ENCODE measurements at places on chromosomes 12 and 14.

GRCh38 chr12:66152732-66153131 is 17.1 kb downstream of the TMBIM4 start:
- DNase-seq = no peak

DNA sequence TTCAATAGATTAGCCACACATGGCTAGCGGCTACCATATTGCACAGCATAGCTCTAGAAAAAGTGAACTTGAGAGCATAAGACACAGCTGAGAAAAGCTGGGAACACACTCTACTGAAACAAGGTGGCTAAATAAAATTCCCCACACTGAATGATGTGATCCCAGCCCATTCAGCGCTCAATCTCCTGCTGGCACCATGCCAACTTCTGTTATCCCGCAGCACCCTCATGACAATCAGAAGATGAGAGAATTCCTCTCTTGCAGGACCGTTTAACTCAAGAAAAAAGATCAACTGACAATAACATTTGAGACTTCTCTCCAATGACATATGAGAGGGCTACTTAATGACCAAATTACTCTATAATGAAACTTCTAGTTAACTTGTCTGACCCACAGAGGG is 115.4 kb downstream of the ADAMTS20 start:
- DNase-seq = no peak

DNA sequence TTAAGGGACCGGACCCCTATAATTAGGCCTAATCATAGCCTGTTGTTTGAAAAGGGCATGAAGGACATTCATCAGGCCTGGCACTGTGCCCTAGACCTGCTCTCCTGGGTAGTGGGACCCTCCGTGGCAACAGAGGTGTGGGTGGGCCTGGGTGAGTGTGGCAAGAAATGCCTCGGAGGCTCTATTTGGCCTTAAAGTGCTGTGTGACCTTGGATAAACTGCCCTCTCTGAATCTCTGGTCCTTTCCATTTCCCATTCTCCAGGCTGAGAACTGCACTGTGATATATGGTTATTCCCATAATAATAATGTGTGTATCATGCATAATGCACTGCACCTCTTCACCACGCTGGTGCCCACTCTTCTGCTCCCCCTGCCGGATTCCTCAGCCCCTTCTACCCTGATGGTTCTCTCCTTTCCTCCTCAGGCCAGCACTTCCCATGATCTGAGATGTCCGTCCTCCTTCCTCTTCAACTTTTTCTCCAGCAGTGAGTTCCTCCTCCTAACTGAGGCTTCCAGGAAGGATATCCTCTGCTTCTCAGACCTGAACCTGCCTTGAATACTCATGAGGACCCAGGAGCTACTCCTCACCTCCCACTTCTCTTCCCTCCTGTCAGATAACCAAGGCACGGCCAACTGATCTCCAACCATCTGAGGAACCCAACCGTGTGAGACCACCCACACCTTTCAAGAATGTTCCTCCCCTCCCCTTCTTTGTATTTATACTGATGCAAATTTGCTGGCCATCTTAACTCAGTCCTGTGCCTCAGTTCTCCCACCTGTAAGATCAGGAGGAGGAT is 111.0 kb upstream of the PZP start:
- no peak for DNase-seq

DNA sequence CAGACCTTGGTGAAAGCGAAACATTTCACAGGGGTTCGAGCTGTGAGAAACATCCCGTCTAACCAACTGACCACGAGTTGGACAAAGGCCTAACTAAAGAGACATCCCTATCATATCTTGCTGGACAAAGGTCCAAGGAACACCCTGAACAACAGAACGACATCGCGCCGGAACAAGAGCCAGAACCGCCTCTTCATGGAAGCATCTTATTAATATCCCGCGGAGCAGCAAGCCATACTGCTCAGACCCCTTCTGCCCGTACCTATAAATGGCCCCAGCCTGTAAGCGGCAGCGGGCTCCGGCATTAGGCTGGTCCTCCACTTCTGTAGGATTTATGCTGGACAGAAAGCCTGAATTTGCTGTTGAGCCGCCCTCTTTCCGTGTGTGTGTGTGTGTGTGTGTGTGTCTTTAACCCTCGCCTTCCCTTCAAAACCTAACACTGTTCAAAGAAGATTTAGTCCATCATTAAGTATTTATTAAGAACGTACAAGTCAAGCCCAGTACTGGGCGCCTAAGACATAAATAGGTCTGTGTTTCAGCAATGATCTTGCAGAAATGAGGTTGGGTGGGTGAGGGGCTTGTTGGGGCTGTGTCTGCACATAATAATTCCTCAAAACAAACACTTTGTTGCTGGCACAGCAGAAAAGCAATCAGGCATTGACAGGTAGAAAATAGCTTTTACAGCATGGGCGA is 1.9 kb downstream of the SLC6A15 start:
- DNase-seq = no peak

DNA sequence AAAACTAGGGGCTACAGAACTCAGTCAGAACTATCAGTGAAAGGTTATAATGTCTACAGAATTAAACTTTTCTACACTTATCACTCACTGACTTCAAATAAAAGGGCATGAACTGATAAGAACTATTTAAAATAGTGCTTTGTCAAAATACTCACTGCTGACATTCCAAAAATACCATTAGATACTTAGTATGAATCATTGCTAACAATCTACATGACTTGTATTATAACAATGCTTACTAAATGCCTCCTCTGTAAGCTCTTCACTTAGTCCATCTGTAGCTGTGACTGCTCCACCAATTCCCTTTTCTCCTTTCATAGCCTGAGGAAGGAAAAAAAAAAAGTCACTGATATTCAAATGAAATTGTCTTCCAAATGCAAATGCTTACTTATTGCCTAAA is 17.0 kb downstream of the NFYB start:
- DNase-seq = no peak

- DNase-seq = no peak
These were observed 47.3 kb downstream of the PRKAB1 start for GRCh38 chr12:119715268-119715620.

GRCh38 chr12:26798023-26798422 is 35.0 kb downstream of the ITPR2 start:
- DNase-seq = no peak

- DNase-seq = no peak
These were observed 80.9 kb downstream of the RPS6KA5 start for GRCh38 chr14:90979515-90979914.

DNA sequence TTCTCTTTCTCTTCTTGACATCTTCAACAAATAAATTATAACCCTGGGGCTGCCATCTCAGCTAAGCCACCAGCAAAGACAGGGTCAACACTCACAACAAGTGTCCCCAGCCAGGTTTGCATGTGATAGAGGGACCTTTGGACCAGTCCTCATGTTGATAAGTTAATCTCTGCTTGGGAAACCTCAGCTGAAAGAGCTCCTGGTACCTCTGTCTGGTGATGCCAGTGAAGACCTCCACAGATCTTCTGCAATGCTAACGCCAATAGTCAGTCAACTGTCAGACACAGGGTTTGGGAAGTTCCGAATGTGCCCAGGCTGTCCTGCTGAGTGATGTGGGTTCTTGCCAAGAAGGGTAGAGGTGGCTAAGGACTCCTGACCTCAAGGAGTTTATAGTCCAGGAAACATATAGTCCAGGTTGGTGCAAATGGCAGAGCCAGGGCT is 179.8 kb upstream of the GZMB start:
- DNase-seq = no peak

DNA sequence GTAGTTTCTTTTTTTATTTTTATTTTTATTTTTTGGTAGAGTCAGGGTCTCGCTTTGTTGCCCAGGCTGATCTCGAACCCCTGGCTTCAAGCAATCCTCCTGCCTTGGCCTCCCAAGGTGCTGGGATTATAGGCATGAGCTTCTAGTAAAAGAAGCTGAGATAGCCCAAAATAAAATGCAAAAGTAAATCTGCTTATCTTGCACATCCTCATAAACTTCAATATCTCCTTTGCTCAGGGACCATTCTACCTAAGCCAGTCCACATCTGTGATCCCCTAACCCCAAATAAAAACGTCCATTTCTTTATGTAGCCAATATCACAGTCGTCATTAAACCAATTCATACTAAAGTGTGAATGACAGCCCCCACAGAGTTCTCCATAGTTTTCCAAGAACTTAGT is 36.3 kb downstream of the ATF7 start:
- no peak for DNase-seq

DNA sequence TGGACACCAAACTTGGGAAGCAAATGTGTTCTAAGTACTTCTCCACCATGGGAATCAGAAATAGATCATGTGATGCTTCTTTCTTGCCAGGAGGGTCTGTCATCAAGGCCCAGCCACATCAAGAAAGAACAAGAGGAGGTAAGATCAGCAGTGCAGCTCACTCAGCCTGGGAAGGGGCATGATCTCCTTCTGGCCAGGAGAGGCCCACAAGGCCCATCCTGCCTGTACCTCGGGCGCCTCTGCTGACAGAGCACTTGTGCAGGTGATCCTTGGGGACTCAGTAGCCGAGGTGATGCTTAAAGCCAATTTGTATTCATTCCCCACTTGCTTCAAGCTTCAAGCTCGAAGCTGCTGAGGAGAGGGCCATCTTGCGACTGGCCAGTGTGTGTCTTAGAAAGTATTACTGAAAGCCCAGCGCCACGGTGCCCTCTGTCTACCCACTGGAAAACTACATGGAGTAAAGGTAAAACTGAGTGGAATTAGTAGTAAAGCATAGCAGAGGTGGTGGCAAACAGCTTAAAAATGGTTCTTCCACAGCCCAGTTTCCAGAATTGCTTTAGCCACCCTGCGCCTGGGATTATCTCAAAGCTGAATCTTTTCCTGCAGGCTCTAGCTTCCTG is 26.2 kb downstream of the RTRAF start:
- no peak for DNase-seq

DNA sequence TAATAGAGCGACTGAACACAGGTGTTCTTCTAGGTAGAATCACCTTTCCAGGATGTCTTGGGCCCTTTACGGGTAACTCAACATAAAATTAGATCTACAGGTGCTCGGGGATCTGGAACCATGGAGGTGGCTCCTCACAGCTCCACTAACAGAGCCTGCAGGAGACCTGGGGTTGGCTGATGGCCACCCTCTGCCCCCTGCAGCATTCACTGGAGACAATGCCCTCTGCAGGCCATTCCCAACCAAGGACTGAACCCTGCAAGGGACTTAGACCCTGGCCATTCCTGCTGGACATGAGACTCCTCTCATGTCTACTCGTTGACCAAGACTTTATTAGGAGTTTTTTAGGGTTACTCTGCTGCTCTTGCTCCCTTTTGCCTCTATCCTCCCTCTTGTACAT is 58.5 kb upstream of the PPP4R3A start:
- no peak for DNase-seq

DNA sequence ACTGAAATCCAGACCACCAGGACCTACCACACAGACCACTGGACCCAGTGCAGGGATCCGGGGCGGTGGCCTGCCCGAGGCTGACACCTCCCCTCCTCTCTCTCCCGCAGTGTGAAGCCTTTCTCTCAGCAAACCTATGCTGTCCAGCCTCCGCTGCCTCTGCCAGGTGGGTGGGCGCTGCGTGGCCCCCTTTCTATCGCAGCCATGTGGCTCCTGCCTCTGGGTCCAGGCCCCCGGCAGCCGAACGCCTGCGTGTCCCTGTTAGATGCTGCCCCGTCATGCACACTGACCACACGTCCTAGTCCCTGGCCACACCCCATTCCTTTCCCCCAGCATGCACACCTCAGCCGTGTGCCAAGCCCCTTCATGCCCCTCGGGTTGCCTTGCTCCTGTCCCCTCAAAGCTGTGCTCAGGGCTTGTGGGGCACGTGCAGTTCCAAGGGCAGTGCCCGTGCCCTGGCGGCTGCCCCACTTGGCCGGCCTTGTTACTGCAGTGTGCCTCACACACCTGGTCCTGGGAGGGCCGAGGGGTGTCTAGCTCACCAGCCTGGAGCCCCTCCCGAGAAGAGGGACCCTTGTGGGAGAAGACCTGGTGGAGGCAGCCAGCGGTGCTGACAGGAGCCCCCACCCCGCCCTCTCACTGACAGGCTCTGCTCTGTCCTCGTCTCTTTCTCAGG is 58.0 kb upstream of the TSPAN9 start:
- no peak for DNase-seq

DNA sequence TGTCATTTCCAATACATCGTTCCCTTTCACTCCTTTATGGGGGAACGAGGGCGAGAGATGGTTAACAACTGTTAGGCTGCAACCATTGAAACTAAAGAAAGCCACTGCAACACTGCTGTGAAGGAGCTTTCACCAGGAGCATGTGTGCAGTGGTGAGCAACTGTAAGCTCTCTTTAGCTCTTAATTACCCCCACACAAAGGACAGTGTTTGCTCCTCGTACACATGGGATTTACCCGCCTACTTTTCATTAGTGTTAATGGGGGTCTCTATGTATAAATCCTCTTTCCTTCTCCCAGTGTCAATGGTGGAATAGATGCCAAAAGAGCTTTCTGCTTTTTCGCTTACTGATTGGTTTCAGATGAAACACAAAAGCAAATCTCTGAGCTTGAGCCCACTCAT is 343.1 kb downstream of the FLRT2 start:
- no peak for DNase-seq

GRCh38 chr14:93045965-93046704 is 69.6 kb downstream of the ITPK1 start:
- no peak for DNase-seq

GRCh38 chr14:23068789-23069412 is 11.6 kb upstream of the CDH24 start:
- DNase-seq = peak; percentile 45

- no peak for DNase-seq
These were observed 55.7 kb downstream of the SSH1 start for GRCh38 chr12:108801736-108802100.

DNA sequence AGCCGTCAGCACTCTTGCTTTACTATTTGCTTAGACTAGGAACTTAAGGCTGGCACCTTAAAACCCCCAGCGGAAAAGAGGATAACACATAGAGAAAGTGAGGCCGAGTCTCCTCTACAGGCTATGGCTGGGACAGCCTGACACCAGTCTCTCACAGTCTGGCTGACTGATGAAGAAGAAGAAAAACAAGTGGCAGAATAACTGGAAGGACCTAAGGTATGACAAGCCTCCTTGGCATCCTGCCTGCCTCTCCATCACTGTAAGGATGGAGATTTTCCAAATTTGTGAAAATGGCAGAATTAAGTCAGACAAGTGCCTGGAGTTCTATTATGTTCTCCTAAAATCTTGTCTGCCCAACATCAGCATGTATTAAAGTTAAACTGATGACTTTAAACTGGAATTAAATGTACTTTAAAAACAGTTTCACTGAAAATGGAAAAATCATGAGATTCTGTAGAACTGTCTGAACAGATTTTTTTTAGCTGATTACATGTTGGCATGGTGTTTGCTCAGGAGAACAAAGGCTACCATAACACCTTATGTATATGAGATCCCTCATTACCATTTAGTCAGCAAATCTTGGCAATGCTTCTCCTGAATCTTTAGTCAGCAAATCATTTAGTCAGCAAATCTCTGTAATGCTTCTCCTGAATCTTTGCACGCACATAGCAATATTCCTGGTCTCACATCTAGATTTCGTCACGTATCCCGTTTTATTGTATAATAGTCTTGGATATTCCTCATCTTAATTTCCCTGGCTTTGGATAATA is 140.3 kb upstream of the AEBP2 start:
- no peak for DNase-seq

DNA sequence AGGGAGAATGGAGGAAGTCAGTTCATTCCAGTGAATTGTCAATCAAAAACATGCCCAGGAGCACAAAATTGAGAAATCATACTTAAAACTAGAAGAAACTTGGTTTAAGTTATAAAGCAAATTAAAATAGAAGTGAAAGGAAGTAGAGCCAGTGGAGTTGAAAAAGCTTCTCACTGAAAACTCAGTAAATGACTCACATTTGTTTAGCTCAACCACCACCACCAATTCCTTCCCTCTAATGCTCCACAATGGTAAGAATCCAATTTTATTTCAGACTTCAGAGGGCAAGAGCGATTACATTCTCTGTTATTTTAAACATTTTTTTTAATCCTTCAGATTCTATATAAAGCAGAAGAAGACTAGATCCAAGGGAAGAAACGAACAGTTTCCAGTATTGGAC is 19.4 kb downstream of the UTP20 start:
- no peak for DNase-seq

- DNase-seq = peak; percentile 47
These were observed 34.6 kb downstream of the SPRING1 start for GRCh38 chr12:116703214-116703795.
